CD4-positive, alpha-beta T cell treated with Interleukin-12 subunit alpha and Interleukin-12 subunit beta, for 1 hour (primary cell): ENCODE measurements at places on chromosomes 2 and 18.

DNA sequence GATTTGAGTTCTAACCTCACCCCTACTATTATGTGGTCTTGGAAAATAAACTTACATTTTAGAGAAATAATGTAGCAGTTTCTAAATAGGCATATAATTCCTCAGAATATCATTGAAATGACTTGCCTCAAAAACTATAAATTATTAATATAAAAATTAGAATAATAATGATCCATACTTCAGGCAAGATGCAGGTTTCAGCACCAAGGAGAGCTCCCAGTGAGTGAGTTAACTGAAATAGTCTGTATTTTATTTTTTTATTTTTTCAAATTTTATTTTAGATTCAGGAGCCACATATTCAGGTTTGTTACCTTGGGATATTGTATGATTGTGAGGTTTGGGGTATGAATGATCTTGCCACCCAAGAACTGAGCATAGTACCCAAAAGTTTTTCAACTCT is 472.2 kb upstream of the DCC start:
- DNase-seq = no peak

- no peak for DNase-seq
Measured at GRCh38 chr2:200302940-200303727, 3.4 kb upstream of the SPATS2L start.

- DNase-seq = no peak
Measured at GRCh38 chr2:120702801-120703200, 32.9 kb upstream of the GLI2 start.

- DNase-seq = no peak
Measured at GRCh38 chr2:1701556-1702185, 42.6 kb downstream of the PXDN start.

GRCh38 chr2:217660423-217660822 is 342.4 kb downstream of the TNS1 start:
- DNase-seq = no peak
